Spleen (tissue), 13 donors: ENCODE measurements at places on chromosomes 11 and 22. TPM values are rescaled to one million over a fixed set of nuclear protein-coding genes. Genes with fewer than 3 reads are reported as not detected.

TMEM134 gene
- polyA plus RNA-seq = 123 TPM

BBOX1 gene
- polyA plus RNA-seq = not detected

BARX2 gene
- polyA plus RNA-seq = 0.03 TPM

HTR3B gene
- not detected for polyA plus RNA-seq

PRPF19 gene
- polyA plus RNA-seq = 76.7 TPM

OR8H1 gene
- not detected for polyA plus RNA-seq

OR56A1 gene
- polyA plus RNA-seq = not detected

RASSF10 gene
- polyA plus RNA-seq = not detected

SLC29A2 gene
- 4.8 TPM for polyA plus RNA-seq

SMIM38 gene
- polyA plus RNA-seq = 0.02 TPM

OR8G5 gene
- not detected for polyA plus RNA-seq

EHF gene
- 0.29 TPM for polyA plus RNA-seq

PIH1D2 gene
- polyA plus RNA-seq = 0.63 TPM

TPH1 gene
- polyA plus RNA-seq = 0.21 TPM

MISFA gene
- polyA plus RNA-seq = 1.5 TPM

OR5P2 gene
- not detected for polyA plus RNA-seq

BIRC3 gene
- polyA plus RNA-seq = 35.0 TPM

ATG2A gene
- polyA plus RNA-seq = 28.8 TPM

PDGFB gene
- 2.0 TPM for polyA plus RNA-seq

RFPL3 gene
- polyA plus RNA-seq = not detected

TRIM51 gene
- polyA plus RNA-seq = not detected
